ENCODE measurements at places on chromosomes 6 and 20.
A peak's percentile ranks its signal among the peaks of the same experiment; 100 is the strongest.

GRCh38 chr6:77461796-77462195 is 1.5 kb downstream of the HTR1B start:
- no peak for DNase-seq

DNA sequence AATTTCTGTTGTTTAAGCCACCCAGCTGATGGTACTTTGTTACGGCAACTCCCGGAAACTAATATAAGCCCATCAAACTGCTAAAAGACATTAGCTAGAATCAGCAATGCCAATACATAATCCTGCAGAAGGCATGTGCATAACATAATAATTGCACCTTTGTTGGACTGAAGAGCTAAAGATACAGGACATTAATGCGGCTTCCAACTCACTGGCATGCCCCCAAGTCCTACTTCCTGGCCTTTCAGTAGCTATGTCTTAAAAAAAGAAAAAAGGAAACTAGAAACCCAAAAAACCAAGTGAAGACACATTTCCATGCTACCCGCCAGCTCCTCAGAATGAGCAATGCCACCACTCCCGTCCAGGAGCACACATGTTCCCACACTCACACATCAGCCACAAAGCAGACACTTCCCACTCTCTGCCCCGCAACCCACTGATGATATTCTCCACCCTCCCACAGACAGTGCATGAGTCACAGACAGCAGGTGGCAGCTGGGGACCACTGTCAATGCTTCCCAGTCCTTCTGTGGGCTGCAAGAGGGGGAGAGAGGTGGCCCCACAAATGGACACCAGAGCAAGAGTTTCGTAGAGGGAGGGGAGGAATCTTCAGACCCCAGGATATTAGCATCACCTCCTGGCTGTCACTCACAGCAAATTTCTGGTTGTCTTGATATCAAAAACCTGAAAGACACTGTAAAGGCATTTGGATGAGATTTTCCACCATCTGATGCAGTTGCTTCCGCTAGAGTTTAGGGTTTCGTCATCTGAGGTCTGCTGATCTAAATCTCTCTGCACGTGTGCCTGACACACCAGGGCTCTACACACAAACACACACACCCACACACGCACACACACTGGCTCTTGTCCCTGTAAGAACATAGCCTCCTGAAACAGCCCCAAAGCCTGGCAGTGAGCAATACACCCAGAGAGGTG is 32.8 kb downstream of the GFOD1 start:
- DNase-seq: peak; percentile 64

- no peak for DNase-seq
Measured at GRCh38 chr6:1136415-1136774, 175.5 kb upstream of the FOXQ1 start.

DNA sequence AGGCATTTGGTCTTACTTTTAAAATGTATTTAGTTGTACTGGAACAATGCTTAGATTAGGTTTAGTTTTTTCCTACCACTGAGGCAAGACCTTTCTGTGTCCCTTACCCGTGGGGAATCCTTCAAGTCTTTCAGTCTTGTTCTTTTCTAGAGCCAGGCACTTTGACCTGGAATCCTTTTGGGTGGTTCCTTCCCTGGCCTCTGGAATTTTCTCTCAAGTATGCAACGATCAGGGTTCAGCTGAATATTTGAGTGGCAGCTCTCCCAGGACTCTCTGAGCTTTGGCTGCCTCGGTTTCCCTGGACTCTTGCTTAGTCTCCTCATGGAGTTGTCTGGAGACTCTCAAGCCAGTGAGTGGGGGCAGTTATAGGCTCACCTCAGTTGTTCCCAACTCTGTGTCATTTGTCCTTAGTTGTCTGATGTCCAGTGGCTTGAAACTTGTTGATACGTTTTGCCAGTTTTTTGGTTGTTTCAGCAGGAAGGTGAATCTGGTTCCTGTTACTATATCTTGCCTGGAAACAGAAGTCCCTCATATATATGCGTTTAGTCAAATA is 118.1 kb downstream of the QKI start:
- DNase-seq: no peak

DNA sequence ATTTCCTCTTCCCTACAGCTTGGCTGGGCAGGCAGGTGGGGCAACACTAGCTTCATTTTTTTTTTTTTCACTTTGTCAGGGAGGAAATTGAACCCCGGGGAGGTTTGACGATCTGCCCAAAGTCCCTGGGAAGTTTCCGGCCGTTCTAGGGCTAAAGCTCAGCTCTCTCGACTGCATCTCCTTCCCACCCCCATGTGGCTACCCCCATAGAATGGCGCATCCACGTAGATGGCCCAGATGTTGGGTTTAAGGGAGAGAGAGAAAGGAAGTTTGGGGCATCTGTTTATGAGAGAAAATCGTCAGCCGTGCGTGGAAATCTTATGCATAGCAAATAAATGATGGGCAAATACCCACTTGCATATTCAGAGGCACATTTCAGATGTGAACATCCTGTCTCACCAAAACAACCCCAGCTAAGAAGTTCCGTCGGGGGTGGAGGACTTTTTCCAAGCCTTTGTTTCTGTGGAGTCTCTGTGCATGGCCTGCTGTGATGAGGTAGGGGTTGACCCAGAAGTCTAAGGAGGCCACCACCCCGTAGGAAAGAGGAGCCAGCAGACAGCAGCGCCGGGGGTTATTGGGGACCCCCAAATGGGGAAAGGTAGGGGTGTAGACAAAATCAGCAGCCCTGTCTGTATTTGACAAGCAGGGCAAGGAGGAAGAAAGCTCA is 40.5 kb upstream of the ZNF831 start:
- DNase-seq: no peak

- no peak for DNase-seq
Measured at GRCh38 chr6:152673236-152673635, 24.5 kb upstream of the MYCT1 start.

GRCh38 chr20:20373091-20373571 is 5.2 kb downstream of the INSM1 start:
- no peak for DNase-seq

DNA sequence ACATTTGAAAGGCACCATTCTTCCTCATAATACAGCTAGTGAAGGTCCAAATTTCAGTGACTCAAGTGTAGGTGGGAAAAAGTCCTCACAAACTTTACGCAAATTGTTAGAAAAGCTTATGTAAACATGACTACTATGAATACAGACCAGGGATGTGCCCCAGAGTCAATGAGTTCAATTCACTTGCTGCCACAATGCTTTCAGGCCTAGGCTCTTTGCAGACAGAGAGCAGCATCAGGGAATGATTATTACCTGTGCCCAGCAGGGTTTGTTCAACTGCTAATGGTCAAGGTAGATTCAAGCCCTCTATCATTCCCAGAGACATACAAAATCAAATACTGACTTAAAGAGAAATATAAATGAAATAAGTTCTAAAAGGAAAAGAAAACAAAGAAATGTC is 84.0 kb downstream of the LAMA2 start:
- DNase-seq: no peak

DNA sequence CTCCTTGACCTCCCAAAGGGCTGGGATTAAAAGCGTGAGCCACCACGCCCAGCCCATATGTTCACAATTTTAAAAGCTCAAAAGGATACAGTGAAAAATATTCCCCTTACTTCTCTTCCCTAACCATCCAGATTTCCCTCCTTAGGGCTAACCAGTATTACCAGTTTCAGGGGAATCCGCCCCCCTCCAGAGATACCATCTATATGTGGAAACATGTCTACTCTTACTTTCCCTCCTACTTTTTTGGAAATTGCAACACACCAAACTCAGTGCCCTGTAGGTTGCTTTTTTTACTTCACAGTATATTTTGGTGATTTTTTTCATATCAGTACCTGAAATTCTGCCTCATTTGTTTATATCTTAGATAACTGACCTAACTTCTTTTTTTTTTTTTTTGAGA is 6.9 kb upstream of the RPL10A start:
- DNase-seq: no peak

DNA sequence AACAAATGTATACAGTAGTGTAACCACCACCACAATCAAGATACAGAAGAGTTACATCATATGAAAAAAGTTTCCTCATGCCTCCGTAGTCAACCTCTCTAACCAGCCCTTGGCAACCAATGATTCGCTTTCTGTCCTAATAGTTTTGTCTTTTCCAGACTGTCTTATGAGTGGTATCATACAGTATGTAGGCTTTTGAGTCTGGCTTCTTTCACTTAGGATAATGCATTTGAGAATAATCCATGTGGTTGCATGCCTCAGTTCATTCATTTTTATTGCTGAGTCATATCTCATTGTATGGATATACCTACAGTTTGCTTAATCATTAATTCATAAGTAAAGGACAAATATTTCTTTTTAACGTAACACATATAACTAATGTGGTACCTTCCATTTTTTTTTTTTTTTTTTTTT is 86.4 kb upstream of the RIPOR2 start:
- DNase-seq: no peak

GRCh38 chr6:109255946-109256640 is 126.2 kb downstream of the CD164 start:
- no peak for DNase-seq

DNA sequence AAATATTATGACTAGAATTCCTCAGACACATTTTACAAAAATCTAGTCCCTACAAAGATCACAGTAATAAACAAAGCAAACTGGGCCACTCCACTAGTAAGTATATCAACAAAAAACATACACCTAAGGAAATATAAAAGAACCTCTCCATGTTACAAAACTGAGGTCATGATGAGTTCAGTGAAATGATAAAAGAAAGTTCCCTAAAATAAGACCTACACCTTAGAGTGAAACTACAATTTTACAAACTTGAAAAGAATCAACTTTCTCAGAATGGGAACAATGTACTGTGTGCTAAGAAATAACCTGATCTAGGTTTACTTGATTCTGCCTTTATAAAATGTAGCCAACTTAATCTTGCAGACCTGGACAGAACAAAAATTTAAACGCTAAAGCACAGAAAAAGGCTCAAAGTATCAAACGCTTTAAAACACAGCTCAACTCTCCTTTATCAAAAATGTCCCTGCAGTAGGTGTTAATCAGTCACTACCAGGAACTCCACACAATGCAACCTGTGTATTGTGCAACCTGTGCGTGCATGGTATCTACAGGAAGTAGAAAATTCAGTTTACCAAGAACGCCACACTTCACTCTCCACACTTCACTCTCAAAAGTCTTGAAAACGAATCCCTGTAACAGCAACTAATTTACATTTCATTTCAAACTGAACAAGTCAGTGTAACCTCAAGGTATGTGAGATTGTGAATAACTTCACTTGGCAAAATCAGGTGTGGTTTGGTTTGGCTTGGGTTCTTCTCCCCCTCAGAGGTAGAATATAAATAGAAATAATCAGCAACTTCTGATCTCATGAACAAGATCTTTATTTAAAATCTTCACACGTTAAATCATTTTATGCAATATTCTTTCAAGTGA is 1.8 kb downstream of the RALGAPA2 start:
- DNase-seq: no peak

DNA sequence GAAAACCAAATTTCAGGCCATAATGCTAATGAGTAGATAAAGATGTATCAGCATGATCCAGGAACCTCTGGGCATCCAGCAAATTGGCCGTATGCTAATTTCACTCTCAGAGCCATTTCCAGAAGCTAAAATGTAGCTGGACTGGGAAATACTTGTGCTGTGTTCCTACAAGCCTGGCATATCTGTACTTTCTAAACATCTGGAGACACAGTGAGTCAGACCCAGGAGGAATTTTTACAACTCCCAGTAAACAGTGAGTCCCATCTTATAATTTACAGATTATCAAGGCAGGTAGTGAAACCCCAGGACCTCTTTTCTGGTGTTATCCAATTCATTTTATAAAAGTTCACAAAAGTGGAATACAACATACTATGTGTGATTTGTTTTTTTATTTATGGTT is 683.0 kb upstream of the ADGRB3 start:
- no peak for DNase-seq

GRCh38 chr20:6122873-6123648 is at the start of gene FERMT1:
Gene FERMT1, minus strand, starts transcription at chr20:6123030. Its CDS starts 3,476 bp downstream, at chr20:6119554.
- DNase-seq: no peak

Data from stimulated activated CD4-positive, alpha-beta T cell treated with anti-CD3 and anti-CD28 coated beads, Interleukin-1b, Interleukin-23, amount 100 ng/mL, for 24 hours (primary cell).